ENCODE measurements at places on chromosomes 5 and 9.

DNA sequence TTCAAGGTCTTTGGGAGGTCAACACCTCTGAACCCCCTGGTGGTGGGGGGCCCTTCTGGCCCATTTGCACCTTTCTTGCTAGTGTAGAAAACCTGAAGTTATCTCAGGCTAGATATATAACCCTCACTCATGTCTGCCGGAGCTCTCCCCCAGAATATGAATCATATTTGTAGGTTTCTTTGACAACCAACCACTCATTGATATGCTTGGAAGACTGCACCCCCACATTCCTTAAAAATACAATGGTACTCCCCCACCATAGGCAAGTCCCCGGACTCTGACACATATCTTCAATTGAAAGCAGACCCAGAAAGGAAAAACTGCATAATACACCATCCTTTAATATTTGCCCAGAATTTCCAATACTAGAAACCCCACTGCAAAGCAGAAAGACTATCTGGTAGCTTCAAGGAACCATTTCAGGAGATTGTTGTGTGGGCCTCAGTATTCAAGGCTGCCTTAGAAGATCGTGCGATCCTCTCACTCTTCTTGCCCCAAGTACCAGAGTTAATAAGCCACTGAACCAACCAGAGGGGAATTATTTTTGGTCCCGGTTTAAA is 978 bp upstream of the UBE2B start:
- no peak for DNase-seq

- no peak for DNase-seq
These were observed 11.2 kb upstream of the ZCCHC9 start for GRCh38 chr5:81290146-81290545.

- DNase-seq = no peak
These were observed 211.1 kb downstream of the DTWD2 start for GRCh38 chr5:118777189-118777736.

- DNase-seq = peak; percentile 49
These were observed 22.9 kb upstream of the SYK start for GRCh38 chr9:90778746-90779145.

- DNase-seq = peak; percentile 76
These were observed 1.1 kb downstream of the ELOVL7 start for GRCh38 chr5:60842871-60843385.

DNA sequence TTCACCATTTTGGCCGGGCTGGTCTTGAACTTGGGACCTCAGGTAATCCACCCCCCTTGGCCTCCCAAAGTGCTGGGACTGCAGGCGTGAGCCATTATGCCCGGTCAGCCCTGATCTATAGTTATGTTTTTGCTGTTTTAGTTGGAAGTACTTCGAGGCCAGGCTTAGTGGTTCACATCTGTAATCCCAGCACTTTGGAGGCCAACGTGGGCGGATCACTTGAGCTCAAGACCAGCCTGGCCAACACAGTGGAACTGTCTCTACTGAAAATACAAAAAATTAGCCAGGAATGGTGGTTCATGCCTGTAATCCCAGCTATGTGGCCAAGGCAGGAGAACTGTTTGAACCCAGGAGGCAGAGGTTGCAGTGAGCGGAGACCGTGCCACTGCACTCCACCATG is 2.0 kb downstream of the HSPA9 start:
- DNase-seq = no peak

DNA sequence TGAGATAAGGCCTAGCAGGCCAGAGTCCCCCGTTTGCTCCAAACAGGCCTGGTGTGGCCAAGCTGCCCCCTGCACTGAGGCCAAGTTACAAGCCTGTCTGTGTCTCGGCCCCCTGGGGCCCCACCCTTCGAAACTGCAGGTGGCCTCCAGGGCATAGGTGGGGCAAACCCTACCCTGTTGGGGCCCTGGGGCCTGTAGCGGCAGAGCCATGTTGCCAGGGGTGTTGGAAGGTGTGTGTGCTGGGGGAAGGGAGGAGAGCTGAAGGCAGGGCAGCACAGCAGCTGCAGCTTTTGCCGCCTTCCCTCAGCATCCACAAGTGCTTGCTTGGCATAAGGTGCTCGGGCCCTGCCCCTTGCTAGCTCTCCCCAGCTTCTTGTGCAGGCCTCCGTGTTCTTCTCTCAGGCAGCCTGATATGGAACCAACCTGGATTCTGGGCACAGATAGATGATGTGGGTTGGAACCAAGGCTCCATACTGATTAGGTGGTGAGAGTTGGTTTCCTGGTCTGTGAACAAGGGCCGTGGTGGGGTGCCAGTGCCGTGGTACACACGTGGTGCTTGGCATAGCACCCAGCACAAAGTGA is 12.7 kb downstream of the IRF1 start:
- no peak for DNase-seq

GRCh38 chr9:27763831-27764230 is 190.6 kb upstream of the C9orf72 start:
- no peak for DNase-seq

DNA sequence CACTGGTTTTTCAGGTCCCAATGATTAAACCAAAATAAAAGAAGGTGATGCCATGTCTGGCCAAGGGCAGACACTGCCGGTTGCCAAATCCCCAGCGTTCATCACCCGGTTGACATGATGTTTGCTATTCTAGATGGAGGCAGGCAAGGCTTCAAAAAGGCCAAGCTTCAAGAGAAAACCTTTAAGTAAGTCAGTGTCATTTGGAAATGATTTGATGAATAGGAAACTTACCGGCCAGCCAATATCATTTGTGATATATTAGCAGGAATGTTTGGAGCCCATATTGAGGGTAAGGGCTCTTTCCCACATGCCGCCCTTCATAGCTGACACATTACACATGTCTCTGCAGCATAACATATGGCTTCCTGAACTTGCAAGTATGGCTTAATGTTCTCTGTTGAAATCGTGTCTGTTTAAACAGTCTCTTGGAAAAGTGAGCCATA is 89.5 kb upstream of the TTC23L start:
- DNase-seq = no peak

- no peak for DNase-seq
These were observed 25.2 kb downstream of the TLR4 start for GRCh38 chr9:117729375-117729774.

DNA sequence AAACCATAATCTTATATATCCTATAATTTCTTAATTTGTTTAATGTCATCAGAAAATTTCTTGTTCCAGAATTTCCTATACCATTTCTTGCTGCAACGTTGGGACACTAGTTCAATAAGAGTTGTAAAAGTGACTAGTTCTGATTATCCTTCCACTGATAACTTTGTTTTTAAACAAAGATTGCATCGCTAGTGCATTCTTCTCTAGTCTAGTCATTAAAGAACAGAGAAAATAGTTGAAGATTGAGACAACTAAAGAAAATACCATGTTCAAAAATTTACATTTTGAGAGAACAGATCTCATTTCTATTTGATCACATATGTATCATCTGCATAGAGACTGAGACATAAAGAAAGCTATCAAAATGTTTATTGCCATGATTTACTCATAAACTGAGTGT is 1888.2 kb downstream of the EFNA5 start:
- DNase-seq = no peak

GRCh38 chr5:54766748-54767147 is 218.6 kb downstream of the ESM1 start:
- DNase-seq = peak; percentile 12

DNA sequence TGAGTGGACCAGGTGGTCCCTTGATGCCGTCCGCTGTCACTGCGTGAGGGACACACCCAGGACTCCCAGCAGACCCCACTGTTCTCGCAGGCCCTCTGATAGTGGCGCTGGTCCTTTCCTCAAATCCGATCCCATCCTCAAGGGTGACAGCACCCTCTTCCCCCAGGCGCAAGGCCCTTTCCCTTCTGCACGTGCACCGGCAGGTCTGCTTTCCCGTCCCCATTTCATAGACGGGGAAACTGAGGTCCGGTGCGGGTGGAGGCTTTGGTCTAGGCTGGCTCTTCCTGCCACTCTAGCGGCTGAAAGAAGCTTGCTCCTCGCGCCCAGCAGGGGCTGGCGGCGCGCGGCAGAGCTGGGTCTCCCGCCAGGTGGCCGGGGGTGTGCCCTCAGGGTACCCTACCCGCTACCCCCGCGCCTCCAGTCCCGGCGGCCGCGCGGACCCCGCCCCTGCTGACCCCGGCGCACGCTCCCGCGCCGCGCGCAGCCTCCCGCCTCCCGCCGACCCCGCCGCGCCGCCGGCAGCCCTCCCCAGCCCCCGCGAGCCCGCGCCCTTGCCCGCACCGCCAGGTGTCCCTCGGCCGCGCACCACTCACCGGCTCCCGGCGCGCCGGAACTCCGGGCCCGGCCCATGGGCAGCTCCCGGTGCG is 453 bp downstream of the RASGEF1C start:
- DNase-seq = peak; percentile 68

- DNase-seq = no peak
These were observed 76.7 kb upstream of the FST start for GRCh38 chr5:53403758-53404157.

DNA sequence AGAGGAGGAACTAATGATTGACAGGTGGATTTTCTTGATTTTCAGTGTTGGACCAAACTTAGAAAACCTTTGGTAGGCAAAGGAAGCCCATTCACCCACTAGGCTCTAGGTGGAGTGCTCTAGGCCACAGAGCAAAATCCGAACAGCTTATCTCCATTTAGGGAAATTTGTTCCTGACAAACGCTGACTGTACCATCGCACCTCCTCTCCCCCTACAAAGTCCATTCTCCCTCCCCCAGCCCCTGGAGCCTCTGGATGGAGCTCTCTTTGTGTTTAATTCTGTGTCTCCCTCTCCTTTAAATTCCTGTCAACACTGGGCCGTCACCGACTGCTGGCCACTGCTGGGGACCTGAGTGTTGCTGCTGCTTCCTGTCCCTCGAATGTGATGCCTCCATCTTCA is 350.1 kb upstream of the IRX2 start:
- no peak for DNase-seq

DNA sequence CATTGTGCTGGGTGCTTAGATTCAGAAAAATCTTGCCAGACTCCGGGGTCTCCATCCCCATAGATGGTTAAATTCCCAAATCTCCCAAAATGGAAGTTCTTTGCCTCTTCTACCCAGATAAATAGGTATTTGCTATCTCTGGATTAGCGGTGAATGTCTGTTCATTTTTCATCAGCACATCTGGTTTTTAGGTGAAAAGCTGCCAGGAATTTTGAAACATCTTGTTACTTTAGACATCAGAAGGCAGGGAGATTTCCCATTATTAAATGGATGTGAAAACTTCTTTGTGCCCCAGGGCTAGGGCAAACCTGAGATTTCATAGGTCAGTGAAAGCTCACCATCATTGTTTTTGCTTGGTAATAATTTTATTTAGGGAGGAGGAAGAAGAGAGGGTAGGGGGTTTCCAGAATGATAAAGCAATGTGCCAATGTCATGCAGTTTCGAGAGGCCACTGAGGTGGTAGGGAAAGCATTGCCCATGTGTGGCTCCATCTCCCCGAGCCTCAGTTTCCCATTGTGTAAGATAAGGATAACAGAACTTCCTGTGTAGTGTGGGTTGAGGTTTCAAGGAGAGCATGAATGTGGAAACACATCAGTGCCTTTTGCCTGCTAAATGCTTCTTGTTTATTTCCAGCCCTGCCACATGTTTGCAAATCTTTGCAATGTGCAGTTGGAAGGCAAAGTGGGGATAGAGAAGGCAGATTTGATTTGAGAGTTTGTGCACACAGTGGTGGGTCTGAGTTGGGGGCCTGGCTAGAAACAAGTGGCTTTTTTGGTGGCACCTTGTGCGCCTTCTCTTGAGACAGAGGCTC is 147.2 kb upstream of the KLF4 start:
- DNase-seq = peak; percentile 44

- no peak for DNase-seq
These were observed at the start of gene KCNMB1 for GRCh38 chr5:170388818-170389549. Gene KCNMB1 (minus strand): TSS chr5:170389367. CDS start chr5:170385447, 3,920 bp downstream.

DNA sequence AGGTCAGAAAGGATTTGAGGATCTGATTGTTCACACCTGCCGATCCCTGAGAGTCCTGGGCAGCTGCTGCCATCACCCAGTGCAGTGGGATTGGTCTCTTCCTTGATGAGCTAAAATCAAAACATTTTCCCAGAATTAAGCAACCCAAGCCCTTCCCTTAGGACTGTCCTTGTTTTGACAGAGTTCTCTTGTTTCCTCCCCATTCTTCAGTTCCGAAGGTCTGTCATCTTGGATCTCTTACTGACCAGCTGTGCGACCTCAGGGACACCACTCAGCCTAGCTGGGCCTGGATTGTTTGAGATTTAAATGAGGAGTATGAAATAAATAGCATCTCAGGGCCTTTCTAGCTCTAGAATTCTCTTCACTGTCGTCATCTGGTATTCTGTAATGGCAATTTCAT is 90.3 kb upstream of the IQGAP2 start:
- no peak for DNase-seq

DNA sequence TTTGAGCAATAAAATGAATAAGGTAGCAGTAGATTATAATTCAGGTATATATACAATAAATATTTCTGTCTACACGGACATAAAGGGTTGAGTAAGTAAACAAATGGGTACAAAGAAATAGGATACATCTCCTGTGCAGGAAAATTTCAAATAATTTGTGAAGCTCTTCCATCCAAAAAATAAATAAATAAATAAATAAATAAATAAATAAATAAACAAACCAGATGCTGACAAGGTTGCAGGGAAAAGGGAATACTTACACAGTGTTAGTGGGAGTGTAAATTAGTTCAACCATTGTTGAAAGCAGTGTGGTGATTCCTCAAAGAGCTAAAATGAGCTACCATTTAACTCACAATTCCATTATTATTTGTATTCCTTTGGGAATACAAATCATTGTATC is 227.3 kb upstream of the CDH18 start:
- no peak for DNase-seq

- peak; percentile 85 for DNase-seq
These were observed 368.9 kb downstream of the TMEM161B start for GRCh38 chr5:87899721-87900131.

GRCh38 chr5:106661866-106662265 is 1008.9 kb downstream of the EFNA5 start:
- DNase-seq = no peak

DNA sequence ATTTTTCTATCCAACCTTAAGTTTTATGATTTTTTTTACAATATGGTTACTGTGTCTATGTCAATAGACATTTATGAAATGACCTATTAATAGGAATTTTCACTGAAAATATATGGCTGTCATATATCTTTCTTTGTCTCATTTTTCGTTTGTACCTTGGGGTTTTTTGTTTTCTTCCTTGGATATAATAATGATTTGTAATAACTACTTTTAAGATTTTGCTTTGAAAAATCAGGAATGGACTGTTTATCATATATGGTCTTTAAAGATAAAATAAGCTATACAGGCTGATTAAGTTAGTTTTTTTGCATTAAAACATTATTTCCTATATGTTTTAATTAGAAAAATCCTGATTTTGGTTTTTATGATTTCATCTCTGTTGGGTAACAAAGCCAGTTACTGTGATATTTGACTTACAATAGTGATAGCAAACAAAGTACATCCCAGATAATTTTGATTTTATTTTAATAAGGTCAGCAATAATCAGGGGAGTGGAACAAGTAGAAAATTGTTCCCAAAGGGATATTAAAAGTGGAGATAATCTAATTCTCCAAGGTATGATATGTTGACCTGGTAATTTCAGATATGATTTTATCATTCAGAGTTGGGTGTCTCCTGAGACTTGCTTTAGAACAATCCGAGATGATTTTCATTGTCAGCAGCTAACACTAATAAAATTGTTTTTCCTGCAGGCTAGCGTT is 10.3 kb downstream of the NR4A3 start:
- DNase-seq = no peak
